Right kidney (tissue), 9 donors: ENCODE measurements at places on chromosomes 5 and 9.

DNA sequence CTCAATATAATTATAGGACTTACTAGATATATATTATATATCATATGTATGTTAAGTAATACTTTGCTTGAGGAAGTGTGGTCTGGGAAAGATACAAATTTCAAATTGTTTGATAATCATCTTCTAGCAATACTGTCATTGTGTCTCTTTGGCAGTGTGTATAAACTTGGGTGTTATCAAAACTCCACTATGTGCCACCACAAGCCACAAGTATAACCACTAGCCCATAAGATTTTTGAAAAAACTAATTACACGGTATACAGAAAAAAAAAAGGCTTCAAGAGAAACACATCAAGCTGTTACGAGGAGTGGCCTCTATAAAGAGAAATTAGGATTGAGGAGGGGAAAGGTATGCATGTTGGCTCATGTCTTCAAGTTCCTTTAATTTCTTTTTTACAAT lies 44.7 kb upstream of the PCSK5 start:
- DNase-seq = no peak

DNA sequence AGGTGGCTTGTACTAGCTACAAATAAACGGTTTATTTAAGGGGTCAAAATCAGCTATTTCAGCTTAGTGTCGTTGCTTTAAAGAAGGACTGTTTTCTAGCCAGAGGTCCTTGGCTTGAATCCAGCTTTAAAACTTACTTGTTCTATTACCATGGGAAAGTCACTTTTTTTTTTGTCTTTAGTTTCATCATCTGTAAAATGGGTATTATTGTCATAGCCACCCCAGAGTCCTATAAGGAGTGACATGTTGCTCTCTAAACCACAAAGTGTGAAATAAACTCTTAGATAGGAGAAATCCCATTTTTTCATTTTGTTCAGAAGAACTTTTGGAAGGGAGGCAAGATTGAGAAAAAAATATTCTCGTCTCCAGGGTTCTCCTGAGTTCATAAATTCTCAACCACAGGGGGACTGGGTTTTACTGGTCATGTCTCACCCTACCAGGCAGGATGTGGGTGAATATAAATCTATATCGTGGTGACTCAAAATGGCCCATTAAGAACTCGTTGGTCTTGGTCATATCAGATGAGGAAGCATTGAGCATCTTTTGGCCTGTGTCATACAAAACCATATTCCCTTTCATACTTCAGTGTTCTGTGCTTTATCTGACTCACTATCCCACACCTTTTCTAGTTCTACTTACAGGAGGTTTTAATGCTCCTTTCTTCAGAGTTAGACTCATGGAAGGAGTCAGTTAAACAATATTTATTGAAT lies 202.7 kb upstream of the NR3C1 start:
- DNase-seq = no peak

GRCh38 chr9:126160067-126160853 lies 166.4 kb upstream of the MVB12B start:
- no peak for DNase-seq

DNA sequence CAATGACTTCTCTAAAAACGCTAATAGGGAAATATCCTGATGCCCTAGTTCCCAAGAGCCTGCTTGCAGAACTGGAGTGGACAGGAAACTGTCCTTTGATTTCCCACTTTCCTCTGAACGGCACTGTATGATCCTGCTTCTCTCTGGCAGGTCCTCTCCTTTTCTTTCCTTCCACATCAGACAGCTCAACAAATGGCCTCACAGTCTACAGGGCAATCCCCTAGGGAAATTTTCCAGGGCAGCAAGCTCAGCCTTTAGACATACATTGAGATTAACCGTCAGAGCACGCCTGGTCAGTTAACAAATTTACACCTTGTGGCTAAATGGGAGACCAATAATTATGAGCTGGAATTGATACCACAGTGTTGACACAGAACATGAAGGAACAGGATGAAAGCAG lies 164.9 kb downstream of the SLC24A2 start:
- no peak for DNase-seq

DNA sequence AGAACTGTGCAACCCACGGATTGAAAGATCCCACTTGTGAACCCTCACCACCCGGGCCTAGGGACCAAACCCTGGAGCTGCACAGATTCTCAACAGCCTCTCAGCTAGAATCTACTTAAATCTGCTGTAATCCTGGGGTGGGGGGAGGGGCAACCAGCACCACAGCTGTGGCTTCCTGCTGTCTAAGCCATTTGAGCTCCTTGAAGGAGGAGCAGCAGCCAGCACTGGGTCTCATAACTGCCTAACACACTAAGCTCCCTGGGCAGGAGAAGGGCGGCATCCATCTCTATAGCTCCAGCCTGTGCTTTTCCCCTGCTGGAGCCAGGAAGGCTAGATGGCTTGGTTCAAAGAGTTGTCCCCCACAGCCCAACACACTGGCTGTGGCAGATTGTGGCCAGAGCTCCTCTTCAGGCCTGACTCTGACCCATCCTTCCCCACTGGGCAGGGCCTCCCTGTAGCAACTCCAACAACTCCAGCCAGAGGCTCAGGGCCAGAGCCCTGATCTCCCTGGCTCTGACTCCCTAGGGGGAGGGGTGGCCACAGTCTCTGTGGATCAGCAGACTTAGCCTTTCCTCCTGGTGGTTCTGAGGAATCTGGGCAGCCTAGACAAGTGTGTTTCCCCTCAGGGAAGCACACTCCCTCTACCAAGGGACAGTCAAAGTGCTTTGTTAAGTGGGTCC lies 72.0 kb upstream of the C9orf72 start:
- no peak for DNase-seq

- DNase-seq = no peak
These were observed 33.6 kb upstream of the TRIM32 start for GRCh38 chr9:116653348-116654058.

GRCh38 chr5:73170522-73170921 lies 2.5 kb upstream of the TMEM174 start:
- no peak for DNase-seq

DNA sequence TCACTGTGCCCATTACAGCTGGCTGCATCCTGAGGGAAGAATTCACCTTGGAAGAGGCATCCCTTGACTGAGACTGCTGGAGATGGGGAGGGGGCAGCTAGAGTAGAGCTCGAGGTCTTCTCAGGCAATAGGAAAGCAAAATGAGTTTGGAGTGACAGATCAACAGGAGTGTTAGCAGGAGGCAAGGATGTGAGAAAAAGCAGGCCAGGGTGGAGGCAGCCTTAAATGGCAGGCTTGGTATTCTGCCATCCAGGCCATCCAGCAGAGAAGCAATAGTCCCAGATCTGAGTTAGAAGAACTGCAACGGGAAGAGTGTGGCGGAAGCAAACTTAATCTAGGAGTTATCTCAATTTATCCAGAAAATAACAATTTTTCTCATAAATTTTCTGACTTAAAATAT lies 6.1 kb downstream of the ADAMTS12 start:
- DNase-seq = no peak

GRCh38 chr5:142108432-142109330 lies at the start of gene NDFIP1:
Gene NDFIP1 (plus strand): TSS chr5:142108779. CDS start chr5:142108975, 196 bp downstream.
- peak; percentile 98 for DNase-seq

- DNase-seq = no peak
These were observed 94.0 kb upstream of the DNAH5 start for GRCh38 chr5:14038341-14038959.

- peak; percentile 52 for DNase-seq
These were observed 73.4 kb upstream of the BOD1 start for GRCh38 chr5:173689737-173690360.

- DNase-seq = no peak
These were observed 220.7 kb downstream of the DRD1 start for GRCh38 chr5:175223291-175223690.

DNA sequence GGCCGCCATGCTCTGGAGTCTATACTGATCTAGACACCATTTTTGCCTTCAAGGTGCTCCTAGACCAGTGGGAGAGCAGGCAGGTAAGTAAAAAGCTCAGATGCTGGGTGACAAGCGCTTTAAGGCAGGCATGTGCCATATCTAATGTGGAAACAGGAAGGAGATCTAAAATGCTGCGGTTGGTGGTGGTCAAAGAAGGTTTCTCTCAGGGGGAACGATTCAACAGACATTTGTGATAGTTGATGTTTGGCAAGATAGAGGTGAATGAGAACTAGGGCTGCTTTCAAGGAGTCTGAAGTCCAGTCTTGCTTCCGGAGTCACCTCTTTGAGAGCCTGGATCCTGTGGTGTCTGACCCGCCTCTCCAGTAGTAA lies 146.2 kb upstream of the KLF4 start:
- no peak for DNase-seq
